NCI-H1048 (cell line): ENCODE measurements at places on chromosomes 12 and 14.

GRCh38 chr12:52506858-52507715 lies 13.1 kb downstream of the KRT5 start:
- no peak for DNase-seq

GRCh38 chr12:94264736-94265485 lies 116.5 kb downstream of the PLXNC1 start:
- DNase-seq, result no peak

GRCh38 chr12:110616471-110617115 lies 2.7 kb downstream of the TCTN1 start:
- no peak for DNase-seq

DNA sequence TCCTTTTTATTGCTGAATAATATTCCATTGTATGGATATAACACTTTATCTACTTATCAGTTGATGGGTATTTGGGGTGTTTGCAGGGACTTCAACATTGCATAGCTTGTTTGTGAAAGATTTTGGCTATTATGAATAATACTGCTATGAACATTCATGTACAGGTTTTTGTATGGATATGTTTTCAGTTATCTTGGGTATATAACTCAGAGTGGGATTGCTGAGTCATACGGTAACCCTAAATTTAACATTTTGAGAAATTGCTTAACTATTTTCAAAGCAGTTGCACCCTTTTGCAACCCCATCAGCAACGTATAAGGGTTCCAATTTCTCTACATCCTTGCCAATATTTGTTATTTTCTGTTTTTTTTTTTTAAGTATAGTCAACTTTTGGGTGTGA lies 27.3 kb upstream of the HELB start:
- no peak for DNase-seq

DNA sequence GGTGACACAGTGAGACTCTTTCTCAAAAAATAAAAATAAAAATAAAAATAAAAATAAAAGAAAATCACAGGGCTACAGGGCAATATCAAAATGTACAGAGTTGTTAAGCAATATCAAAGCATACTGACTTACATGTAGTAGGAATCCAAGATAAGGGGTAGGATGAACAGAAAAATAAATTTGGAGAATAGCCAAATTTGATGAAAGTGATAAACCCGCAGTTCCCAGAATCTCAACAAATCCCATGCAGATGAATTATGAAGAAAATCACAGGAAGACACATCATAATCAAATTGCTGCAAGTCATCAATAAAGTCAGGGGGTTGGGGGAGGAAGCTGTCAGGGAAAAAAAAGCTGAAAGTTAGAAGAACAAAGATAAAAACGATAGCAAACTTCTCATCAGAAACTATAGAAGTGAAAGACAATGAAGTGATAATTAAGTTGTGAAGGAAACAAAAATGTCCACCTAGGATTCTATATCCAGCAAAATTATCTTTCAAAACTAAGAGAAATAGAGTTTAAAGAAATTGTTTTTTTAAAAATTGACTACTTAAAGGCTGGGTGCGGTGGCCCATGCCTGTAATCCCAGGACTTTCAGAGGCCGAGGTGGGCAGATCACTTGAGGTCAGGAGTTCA lies 15.4 kb downstream of the DDHD1 start:
- no peak for DNase-seq

DNA sequence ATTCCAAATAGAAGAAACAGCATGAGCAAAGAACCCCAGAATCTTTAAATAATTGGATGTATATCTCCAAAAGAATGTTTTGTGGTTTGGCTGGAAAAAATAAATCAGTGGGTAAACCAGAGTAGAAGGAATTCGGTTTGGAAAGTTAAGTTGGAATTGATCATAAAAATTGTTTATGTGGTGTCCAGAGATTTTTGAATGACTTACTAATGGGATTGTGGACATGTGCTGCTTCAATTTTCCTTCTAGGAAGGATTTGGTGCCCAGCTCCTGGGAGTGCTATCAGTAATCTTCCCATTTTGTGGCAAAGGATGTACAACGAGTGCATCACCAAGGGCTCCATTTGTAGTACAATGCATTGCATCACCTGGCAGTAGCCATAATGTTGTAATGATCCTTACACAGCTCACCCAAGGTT lies 224.8 kb downstream of the SLC16A7 start:
- DNase-seq, result no peak
